ENCODE measurements at places on chromosomes 16 and 17.

DNA sequence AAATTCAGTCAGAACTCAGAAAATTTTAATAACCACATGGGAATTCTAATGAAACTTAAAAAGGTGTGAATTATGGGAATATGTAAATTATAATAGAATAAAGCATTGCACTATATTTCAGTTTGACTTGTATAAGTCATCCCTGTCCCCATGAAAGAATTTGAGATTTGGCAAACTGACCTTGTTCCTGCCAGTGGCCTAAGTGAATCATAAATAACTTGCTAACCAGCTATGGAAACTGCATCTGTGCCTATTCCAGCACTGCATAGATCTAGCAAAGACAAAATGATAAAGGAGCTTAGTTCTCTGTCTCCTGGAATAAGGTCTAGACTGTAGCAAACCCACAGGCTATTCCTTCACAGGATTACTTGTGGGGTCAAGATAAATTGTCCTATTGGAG, 106.8 kb upstream of the NOG start:
- DNase-seq, result no peak

DNA sequence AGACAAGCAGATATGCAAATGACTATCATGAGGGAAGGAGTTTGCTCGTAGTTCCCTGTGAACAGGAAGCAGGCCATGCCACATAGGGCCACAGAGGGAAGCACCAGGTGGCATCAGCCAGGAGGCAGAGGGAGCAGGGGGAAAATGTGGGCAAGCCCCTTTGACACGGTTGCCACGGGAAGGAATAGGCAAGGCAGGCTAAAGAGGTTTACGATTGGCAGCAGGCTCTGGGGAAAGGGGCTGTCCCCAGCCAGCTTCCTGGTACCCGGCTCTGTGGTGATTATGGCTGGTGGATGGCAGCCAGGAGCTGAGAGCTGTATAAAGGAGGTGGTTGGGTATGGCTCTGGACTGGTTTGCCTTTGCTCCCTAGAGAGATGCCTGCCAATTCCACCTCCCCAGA, 848 bp downstream of the CES3 start:
- no peak for DNase-seq

DNA sequence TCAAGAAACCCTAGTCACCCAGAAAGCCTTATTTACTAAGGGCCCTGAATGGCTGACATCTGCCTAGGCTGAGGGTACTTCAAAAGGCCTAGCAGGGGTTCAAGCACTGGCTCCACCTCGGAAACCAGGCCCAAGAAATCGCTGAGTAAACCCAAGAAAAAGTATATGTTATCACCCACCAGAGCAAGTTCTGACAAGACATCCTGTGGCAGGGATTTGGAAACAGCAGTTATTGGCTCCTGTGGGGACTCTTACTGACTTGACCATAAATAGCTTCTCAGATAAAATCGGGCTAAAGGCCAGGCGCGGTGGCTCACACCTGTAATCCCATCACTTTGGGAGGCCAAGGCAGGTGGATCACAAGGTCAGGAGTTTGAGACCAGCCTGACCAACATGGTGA, 12.2 kb downstream of the ATP6V0D1 start:
- DNase-seq, result no peak

- peak; percentile 41 for DNase-seq
Observed at GRCh38 chr17:74960570-74961342, 11.8 kb downstream of the HID1 start.

DNA sequence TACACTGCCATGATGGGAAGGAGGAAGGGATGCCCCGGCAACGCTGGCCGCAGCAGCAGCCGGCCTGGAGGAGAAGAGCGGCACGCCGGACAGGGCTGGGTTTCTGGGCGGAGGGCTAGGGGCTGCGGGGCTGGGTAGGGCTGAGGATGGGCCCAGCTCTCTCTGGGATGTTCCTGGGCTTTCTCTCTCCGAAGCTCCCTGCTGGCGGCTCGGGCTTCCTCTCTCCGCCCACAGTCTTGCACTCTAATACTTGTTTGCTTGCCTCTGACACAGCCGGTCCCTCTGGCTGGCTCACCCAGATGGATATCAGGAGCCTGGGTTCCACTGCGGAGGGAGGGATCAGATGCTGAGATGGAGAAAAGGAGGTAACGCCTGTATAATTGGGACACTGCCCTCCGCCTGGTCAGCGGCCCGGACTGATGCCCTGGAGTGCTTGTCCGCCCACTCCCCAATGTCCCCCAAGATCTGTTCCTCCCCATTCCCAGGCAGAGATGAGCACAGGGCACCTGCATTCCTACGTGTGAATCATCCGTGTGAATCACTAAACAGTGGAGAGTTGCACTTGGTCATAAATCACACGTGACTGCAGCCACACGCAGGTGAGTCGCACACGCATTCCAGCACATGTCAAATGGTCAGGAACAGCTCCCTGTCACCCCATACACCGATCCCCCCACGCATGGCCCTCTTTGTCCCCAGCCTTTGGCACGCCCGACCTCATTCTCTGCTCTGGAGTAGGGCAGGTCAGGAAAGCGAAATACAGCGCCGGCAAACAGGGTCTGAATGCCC, at the start of gene ALOXE3:
Gene ALOXE3, minus strand, starts transcription at position 535 of the 789 bp plus-strand sequence. Its CDS starts 524 bp downstream, at position 11.
- peak; percentile 60 for DNase-seq

GRCh38 chr16:85846461-85846860, 47.0 kb downstream of the COX4I1 start:
- no peak for DNase-seq

DNA sequence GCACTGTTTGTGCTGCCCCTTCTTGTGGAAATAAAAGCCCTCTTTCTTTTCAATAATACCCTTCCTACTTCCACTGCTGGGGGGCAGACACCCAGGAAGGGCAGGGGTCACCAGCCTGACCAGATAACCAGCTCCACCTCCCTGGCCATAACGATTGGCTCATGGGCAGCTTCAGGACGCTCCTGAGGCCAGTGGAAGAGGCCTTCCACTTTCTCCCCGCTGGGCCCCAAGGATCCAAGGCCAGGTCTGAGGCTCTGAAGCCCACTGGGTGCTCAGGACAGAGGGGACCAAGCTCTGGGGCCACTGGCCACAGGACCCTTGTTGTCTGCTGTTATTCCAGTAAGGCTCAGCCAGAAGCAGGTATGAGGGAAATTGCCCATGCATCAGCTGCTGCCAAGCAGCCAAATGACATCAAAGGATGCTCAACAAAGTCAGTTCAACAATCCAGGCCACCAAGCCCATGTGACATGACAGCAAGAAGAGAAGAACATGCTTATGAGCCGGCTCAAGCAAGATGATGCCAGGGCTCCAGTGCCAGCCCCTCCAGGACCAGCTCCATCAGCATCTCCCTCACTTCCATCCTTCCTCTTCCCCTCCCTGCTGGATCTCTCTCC, 238.8 kb downstream of the ZNF423 start:
- DNase-seq, result no peak

GRCh38 chr17:31425282-31426040, 34.0 kb downstream of the RAB11FIP4 start:
- no peak for DNase-seq

GRCh38 chr16:23835390-23836077, at the start of gene PRKCB:
Gene PRKCB, plus strand, starts transcription at chr16:23835983.
- peak; percentile 13 for DNase-seq

- DNase-seq, result no peak
Observed at GRCh38 chr17:63954402-63955063, 18.2 kb downstream of the SCN4A start.

DNA sequence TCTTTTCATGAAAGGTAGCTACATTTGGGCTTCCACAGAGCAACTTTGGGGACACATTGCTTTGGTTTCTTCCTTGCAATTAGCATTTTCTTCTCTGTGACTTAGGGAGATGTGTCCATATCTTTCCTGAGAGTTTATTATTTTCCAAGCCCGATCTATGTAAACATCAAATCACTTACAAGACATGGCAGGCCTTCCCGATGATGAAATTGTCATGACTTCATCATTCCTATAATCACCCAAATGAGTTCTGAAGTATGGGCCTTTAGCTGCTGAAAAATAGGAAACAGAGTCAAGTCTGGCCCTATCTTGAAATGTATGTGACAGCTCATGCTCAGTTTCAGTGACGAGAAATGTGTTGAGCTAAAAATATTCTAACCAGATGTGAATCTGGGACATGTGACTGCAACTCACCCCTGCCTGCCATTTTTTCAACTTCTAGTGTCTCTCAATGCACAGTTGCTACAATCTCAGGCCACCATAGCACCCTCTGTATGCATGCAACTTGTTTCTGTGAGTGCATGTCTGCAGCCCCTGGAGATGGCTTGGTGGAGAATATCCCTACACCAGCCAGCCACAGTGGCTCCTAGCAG, 199.6 kb upstream of the MAF start:
- no peak for DNase-seq

- DNase-seq, result no peak
Observed at GRCh38 chr16:28839899-28840298, 6.2 kb downstream of the TUFM start.
